ENCODE measurements at places on chromosomes 6 and 20.

DNA sequence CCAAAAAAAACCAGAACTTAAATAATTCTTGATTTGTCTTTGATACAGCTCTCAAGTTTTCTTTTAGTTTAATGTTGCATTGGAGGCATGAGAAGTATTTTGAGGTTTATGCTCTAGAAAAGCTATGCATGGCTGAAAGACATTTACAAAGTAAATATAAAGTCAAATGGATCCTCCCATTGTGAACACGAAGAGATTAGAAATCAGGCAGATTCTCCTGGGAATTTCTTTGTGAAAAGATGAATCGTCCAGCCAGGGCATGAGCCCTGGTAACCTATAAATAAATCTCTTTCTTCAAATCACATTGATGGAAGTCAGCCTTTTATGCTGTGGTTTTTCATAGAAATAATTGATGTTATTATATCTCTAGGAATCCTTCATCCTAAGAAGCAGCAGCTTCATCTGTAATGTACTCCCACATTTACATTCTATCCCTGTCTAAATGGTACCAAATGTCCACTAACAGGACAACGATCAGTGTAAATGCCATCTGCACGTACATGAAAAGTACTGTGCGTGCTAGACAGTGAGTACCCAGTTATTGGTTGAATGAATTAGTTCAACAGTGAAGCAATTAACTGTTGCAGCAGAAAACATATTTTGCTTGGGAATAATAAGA is 143.6 kb downstream of the ALDH8A1 start:
- no peak for DNase-seq

DNA sequence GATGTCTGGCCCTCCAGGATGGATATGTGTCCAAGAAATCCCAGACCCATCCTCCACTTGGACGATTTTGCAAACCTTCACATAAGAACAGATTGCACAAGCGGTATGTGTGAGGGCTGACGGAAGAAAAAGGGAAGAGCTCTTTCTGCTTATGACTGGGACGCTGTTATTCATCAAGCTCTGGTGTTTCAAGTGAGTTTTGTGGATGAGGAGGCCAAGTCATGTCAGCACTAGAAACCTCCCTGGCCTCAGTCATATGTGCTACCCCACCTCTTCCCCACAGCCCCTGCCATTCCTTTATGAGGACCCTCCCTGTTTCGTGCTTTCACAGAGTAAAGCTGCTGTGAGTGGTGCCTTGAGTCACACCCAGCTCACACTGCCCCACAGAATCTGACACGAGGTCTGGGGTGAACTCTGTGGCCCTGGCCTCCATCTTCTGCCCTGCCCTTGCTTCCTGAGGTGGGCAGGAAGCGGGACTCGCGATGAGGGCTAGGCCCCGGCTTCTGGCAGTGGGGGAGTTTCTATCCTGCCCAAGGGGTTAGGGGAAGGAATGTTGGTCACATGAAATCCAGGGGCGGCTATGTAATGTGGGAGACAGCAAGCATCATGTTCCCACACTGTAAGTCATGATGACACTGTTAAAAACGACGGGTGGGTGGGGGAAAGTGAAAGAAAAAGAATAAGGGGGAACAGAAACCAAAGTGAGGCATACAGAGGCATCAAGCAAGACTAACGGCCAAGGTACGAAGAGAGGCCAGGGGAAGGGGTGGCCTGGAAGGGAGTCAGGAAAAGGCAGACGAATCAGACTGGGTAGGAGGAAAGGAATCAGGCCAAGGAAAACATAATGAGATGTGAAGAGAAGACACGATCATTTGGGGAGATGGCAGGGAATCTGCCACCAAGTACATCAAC is 78.1 kb downstream of the PRDM1 start:
- peak; percentile 31 for DNase-seq

DNA sequence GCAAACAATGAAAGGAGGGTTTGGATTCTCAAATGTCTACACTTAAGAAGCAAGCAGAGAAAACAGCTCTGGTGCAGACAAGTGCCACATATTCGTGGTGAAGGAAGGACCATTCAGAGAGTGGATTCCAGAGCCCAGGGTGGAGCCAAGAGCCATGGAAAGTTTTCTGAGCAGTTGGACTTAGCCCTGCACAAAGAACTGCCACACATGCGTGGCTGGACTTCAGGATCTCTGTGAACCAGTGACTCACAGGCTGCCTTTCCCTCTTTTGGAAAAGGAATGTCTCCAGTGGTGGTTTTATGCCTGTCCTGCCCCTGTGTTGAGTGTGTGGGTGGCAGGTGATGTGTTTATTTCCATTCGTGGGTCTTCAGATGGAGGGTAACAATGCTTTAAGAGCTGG is 489.5 kb downstream of the CDH26 start:
- DNase-seq = no peak

DNA sequence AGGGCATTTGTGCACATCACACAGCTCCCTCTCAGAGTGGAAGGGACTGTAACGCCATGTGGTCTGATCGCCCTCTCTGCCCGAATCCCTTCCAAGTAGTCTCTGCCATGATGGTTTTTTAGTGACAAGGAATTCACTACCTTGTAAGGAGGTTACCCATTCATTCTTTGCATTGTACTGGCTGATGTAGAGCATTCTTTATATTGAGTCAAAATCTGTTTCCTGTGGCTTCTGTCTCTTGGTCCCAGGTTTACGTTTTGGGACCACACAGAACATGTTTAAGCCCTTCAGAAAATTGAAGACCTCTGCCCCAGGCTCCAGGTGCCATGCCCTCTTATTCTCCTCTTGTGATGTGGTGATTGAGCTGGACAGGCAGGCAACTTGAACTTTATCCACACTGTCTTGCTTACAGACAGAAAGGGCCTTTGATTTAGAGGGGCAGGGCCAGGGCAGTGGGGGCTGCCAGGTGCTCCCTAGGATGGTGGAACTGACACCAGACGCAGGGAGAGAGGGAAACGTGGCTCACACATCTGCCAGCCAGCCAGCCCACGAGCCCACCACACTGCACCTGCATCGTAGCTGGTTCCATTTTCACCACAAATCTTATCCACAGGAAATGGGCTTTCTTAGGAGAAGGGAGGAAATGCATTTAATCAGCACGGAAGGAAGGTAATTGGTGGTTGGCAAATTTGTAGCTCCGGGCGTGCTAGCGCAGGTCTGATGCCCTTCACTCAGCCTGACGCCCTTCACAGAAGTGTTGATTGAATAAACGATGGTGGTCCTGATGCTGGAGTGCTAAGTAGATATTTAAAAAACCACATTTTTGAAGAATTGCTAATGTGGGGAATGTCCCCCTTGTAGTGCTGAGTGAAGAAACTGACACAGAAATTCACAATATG is 78.2 kb downstream of the TCP11 start:
- no peak for DNase-seq

Data from activated CD8-positive, alpha-beta memory T cell treated with anti-CD3 and anti-CD28 coated beads, Interleukin-2, amount 50 U/mL, for 4 hours (primary cell).